ENCODE measurements at places on chromosomes 4 and X.
A peak's percentile ranks its signal among the peaks of the same experiment; 100 is the strongest.

- no peak for DNase-seq
Observed at GRCh38 chr4:40421839-40422708, 86.9 kb downstream of the CHRNA9 start.

- no peak for DNase-seq
Observed at GRCh38 chr4:153618833-153619232, 65.2 kb upstream of the TLR2 start.

- no peak for DNase-seq
Observed at GRCh38 chrX:68193234-68193633, 240.1 kb downstream of the OPHN1 start.

DNA sequence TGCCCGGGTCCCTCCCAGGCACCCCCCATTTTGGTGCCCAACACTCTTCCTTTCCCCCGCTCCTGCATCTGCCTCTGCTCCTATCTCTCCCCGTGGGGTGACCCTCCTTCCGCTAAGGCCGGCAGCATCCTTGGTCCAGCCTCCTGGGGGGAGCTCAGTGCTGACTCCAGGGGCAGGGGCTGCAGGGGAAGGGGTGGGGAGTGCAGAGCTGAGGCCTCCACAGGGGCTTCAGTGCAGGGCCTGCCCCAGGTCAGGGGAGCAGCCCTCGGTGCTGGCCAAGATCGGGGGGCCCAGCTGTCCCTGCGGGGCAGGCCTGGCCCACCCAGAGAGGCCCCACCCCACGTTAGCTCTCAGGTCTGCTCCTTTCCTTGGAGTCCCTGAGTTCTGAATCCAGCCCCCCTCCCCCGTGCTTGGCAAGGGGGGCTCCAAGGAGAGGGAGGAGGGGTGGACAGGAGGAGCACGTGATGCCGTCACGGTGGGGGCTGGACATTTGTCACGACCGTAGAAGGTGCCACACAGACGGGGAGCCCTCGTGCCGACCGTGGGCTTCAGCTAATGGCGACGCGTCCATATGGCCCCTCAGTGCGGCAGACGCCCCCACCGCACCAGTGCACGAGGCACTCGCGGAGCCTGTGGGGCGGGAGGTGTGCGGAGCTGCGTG is 63.5 kb upstream of the ADRA2C start:
- no peak for DNase-seq

DNA sequence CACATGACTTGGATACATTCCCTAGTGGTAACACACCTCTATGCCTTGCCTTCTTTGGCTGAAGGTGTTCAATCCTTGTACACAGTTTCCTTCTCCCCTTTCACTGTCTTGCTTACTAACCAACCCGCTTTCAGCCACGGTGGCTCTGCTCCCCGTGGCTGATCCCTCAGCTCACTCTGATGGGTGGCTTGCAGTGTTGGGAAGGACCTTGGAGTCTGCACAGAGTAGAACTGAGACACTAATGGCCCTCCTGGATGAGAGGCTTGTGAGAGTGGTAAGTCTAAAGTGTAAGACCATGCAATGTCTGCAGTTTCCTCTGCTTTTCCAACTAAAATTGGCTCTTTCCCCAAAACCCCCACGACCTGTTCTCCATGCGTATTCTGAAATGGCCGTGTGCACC is 46.0 kb upstream of the GNPDA2 start:
- no peak for DNase-seq

- DNase-seq, result no peak
Observed at GRCh38 chrX:52420824-52421443, 52.1 kb downstream of the XAGE2 start.

GRCh38 chrX:39667191-39667590 is 430.6 kb downstream of the BCOR start:
- DNase-seq, result no peak

GRCh38 chr4:171239196-171239595 is 574.0 kb upstream of the GALNTL6 start:
- DNase-seq, result no peak

DNA sequence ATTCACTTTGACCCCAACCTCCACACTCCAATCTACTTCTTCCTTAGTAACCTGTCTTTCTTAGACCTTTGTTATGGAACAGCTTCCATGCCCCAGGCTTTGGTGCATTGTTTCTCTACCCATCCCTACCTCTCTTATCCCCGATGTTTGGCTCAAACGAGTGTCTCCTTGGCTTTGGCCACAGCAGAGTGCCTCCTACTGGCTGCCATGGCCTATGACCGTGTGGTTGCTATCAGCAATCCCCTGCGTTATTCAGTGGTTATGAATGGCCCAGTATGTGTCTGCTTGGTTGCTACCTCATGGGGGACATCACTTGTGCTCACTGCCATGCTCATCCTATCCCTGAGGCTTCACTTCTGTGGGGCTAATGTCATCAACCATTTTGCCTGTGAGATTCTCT is 344 bp downstream of the OR13H1 start:
- DNase-seq, result no peak

- no peak for DNase-seq
Observed at GRCh38 chr4:52877694-52878093, 15.6 kb downstream of the RASL11B start.

DNA sequence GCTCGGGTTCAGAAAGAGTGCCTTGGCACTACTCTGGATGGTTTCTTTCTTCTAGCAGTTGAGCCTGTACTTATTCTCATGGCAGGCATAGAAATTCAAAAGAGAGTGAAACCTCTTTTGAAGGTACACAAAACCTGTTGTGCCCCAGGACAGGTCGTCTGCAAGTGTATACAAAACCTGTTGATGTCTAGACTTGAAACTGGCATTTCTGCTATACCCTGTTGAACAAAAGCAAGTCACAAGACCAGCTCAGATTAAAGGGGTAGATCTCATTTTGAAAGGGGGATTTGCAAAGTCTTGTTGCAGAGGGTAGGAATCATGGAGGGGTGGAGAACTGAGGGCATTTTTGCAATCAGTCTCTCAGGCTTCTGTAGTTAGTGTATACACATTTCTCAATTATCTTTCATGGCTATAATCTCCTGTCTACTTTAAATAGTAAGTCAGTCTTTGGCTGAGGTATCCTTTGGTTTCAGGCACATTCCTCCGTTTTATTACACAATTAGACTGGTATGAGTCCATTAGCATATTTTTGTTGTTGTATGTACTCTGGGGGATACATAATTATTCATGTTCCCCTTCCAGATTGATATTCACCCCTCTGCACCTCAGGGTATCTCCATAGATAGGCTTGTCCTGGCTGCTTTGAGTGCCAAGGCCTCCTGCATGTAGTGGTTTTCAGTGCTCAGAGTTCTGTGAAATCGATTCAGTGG is 251.4 kb downstream of the DTHD1 start:
- DNase-seq, result no peak

- peak; percentile 54 for DNase-seq
Observed at GRCh38 chr4:80361329-80361900, 25.9 kb downstream of the CFAP299 start.

DNA sequence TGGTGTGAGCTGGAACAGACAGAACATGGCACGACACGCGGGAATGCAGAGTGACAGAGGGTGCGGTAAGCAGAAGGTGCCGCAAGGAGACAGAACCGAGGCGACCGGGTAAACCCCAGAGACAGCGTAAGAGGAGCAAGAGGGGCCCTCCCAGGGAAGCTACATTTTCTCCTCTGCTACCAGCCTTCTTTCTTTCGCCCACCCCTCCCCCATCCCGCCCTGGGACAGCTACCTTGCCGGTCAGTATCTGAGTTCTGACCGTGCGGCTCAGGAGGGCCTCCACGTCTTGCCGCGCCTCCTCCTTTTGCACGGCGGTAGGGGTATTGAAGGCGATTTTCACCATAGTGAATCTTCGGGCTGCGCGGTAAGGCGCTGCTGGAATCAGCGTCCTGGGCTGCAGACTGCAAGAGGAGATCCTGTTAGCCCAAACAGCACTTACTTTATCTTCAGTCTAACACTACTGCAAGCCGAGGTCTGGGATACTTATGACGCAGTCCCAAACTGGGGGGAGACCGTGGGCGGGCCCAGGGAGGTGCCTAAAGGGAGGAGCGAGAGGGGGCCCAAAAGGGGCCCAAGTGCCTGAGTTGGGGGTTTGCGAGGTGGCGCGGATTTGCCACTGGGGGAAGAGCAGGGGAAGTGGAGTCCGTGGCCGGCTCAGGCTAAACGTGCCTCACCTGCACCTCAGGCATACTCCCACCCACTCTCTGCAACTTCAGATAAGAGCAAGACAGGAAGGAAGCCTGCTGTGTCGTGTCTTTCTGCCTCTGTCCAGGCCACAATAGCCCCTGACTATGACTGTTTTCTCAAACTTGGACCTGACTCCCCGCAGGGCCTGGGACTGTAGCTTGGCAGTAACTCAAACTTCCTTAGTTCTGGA is at the start of gene ITM2A:
Gene ITM2A (minus strand): TSS at position 462 of the 877 bp plus-strand sequence. CDS start 119 bp downstream, at position 343.
- peak; percentile 80 for DNase-seq

Measured in natural killer cell (primary cell).